Stimulated activated CD4-positive, alpha-beta T cell treated with anti-CD3 and anti-CD28 coated beads, TNF-alpha, amount 100 ng/mL, for 4 hours (primary cell): ENCODE measurements at places on chromosomes 4 and X.

DNA sequence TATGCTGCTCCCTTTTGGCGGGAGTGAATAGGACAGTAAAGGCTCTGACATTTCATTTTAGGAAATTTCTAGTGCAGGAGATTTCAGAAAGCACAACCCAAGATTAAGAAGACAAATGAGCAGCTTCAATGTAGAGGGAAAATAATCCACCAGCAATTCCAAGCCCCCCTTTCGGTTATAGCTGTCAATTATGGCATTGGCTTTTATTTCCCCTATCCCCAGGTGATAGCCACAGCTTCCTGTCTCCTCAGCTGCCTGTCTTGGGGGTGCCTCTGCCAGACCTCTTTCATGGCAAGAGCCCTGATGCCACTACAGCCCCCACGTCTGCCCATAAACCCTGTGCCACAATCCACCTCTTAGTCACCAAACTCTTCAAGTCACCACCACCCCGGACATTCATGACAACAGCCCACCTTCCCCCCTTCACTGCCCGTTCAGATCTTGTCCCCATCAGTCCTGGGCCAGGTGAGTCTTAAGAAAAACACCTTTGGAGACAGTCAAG lies 48.4 kb upstream of the CLNK start:
- DNase-seq, result no peak

DNA sequence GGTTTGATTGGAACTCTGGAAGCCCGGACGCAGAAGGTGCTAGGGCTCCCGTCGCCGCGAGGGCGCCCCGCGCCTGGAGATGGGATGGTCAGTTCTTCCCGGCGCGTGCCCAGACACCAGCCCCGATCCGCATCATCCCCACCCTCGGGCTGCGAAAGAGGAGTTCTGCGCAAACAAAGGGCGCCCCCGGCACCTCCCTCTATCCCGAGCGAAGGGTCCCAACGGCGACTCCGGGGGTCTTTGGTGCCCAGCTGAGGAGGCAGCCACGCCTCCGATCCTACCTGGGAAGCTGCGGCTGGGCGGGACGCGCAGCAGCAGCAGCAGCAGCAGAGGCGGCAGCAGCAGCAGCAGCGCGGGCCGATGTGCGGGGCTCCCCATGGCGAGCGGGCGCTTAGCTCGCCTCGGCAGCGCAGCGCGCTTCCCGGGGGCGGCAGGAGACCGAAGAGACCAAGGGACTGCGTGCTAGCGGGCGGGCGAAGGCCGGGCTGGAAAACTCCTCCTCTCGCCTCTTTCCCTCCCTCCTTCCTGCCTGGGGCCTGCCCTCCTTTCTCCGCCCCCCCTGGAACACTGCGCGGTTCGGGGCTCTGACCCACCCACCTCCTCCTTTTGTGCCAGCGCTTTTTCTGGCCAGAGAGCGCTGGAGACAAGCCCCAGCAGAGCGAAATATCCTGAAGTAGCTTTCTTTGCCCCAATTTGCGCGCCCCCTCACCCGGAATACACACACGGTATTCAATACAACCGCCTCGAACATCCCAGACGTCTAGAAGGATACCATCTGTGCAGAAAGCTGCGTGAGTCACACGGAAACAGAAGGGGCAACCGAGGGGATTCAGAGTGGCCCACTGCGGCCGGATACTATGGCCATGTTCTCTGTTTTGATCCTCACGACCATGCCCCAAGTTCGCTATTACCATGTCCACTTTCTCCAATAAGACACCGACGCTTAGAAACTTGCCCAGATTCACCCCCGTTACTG lies at the start of gene SRPX:
Gene SRPX (minus strand): TSS at position 457 of the 976 bp plus-strand sequence. CDS start 79 bp downstream, at position 378.
- no peak for DNase-seq

- DNase-seq, result no peak
These were observed 132.9 kb upstream of the NKX1-1 start for GRCh38 chr4:1538941-1539772.

DNA sequence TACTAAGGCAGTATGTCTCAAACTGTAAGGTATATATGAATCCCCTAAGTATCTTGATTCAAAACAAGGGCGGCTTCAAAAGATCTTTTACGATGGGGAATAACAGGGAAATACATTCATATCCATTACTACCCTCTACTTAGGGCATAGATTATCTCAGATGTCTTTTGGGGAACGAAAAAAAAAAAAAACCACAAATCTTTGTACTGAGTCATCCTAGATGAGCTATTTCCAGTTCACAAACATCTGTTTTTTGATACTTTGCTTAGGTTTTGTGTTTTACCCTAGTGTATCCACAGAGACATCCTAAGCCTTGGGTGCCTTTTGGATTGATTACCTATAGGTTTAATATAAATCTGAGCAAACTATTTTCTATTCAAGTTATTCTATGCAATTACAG lies 457.2 kb downstream of the NLGN4X start:
- DNase-seq, result no peak

- no peak for DNase-seq
These were observed 235.2 kb upstream of the HDX start for GRCh38 chrX:84737471-84737871.

DNA sequence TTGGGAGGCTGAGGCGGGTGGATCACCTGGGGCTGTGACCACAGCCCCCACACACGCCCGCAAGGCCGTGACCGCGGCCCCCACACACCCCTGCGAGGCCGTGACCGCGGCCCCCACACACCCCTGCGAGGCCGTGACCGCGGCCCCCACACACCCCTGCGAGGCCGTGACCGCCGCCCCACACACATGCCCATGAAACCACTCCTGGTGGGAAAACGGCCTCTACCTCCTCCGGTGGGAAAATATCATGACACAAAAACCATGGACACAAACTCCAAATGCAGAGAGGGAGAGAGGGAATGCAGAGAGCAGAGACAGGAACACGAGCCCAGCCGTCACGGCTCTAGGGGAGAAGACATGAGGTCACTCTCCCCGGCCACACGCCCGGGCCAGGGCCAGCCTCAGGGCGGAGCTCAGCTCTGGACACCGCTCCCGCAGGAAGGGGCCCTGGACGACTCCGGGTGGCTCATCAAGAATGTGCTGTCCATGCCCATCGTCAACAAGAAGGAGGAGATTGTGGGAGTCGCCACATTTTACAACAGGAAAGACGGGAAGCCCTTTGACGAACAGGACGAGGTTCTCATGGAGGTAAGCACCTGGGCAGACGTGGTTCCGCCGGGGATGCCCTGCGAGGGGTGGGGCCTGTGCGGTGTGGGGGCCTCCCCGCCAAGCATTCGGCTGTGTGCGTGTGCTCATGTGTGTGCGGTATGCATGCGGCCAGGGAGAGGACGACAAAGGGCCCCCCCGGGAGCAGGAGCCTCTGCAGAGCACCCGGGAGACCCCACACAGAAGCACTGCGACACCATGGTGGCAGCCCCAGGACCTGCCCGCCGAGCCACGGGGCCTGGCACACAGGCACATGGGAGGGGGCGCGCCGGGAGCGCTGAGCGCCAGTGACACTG lies 17.4 kb downstream of the ATP5ME start:
- DNase-seq, result no peak

- no peak for DNase-seq
These were observed 127.6 kb upstream of the RBPJ start for GRCh38 chr4:26192899-26193869.

DNA sequence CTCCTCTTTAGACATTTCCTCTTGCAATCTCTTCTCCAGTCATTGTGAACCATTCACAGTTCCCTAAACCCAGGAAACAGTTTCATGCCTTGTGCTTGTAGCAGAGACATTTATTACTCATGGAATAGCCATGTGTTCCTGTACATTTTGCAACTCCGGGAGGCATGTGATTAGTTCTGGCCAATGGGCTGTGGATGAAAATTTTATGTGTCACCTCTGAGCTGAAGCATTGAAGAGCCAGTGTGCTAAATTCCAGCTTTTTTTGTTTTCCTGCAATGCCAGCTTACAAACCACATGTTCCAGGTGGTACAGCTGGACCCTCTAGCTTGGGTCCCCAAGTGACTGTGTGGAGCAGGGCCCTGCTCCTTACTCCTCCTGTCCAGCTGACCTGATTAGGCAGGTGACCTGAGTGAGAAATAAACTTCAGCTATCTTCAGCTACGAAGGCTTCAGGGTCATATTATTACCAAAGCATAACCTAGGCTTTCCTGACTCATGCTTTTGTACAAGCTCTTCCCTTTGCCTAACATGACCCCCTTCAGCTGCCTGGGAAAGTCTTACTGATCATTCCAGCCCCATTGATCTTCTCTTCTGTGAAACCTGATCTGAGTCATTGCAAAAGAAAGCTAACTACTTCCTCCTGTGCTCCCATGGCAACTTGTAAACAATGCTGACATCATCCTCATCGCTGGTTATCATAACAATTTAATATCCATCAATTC lies 200.4 kb downstream of the PTTG2 start:
- no peak for DNase-seq

DNA sequence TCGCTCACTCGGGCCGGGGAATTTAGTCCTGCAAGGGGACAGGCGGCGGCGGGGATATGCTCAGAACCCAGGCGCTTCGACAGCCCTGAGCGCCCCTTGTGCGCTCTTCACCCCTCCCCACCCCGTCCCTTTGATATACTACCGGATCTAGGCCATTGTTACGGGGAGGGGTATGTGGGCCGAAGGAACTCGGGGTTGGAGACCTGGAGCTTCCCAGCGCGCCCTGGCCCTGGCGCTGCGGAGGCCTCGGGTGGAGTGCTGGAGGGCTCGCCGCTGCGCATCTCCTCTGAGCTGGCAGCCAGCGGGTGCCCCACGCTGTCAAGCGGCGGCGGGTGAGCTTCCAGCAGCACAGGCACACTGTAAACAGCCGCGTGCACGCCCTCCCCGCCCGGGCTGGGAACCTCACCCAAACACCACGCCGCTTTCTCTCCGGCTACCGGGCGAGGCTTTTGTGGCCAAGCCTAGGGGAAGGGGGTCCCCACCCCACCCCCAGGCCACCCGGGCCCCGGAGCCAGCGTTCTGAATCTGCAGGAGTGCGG lies 54.5 kb upstream of the BCOR start:
- DNase-seq, result no peak

GRCh38 chr4:110904435-110905065 lies 281.7 kb upstream of the PITX2 start:
- no peak for DNase-seq

GRCh38 chr4:104589264-104589868 lies 94.7 kb upstream of the CXXC4 start:
- no peak for DNase-seq

- DNase-seq, result no peak
These were observed 111.5 kb downstream of the FBXW7 start for GRCh38 chr4:152424396-152424795.

- DNase-seq, result no peak
These were observed 138.4 kb downstream of the SCLT1 start for GRCh38 chr4:128954941-128955340.

GRCh38 chr4:39883646-39884045 lies 94.1 kb downstream of the PDS5A start:
- DNase-seq, result no peak

DNA sequence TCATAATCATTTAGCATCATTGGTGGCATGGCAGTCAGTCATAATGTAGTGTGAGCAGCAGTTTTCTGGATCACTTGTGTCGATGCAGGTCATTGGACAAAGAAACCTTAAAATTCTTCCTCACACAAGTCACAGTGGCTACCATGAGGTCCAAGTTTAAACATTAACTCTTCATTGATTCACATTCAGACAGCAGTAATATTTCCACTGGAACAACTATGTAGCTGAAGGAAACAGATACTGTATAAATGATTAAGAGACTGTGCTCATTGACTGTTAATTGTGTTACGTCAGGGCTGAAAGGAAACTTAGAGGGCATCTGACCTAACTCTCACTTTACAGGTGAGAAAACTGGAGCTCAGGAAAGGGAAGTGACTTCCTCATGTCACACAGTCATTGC lies 261.8 kb downstream of the KLHL13 start:
- no peak for DNase-seq

GRCh38 chr4:168883513-168883912 lies 126.5 kb downstream of the CBR4 start:
- no peak for DNase-seq

- no peak for DNase-seq
These were observed 42.9 kb upstream of the CYP4V2 start for GRCh38 chr4:186148336-186148975.

DNA sequence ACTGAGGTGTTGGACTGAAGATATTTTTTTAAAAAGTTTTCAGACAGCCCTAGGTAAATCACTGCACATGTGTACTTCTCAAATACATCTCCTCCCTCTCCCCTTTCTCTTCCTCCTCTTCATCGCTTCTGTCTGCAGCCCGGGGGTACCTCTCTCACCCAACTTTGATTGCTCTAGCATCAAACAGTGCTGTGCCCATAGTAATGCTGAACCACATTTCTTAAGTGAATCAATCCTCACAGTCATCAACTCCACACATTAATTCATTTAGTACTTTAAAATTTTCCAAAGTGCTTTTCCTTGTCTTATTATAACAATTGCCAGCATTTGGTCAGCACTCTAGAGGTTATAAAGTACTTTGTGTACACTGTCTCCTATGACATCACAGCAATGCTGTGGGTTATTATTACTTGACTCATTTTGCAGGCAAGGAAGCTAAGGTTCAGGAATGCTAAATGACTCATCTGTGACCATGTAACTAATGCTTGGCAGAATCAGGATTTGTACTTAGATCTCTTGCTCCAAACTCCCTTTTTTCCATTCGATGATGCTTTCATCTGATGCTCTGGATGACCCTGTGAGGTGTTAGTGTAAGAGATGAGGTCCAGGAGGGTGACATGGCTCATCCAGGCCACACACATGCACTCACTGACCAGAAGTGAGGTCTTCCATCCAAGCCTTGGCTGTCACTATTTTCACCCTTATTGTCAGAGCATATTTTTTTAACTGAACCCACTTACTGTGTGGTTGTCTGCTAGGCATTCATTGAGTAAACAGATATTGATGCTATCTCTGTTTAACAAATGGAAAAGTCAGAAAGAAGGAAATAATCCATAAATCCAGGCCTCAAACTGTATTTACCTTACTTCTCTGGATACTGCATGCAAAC lies 58.8 kb downstream of the RHOH start:
- DNase-seq, result no peak

DNA sequence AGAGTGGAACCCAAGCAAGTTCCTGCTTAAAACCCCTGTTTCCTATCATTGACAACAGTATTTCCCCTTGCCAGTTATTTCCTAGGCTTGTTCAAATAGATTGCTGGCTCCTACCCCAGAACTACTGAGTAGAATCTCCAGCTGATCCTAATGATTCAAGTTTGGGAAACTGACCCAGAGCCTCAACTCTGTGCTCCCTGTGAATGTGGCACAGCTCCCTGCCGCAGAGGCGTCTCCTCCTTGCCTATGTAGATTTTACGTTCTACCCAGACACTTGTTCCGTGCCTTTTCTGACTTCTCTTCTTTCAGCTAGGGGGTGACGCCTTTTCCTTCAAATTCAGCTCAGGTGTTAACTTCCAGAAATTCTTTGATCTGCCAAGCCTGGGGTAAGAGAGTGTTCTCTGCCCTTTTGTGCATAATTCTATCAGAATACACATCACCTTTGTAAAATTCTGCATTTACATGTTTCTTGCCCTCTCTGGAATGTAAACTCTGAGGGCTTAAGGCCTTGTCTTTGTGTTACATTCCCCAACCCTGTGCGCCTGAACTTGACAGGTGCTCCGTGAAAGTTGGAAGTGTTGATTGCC lies 4.4 kb downstream of the LSM6 start:
- DNase-seq, result no peak

GRCh38 chr4:165537028-165537648 lies 158.3 kb downstream of the CPE start:
- DNase-seq, result no peak
